A549 treated with CpdA at 1 μM for 4 hours (cell line): ENCODE measurements at places on chromosomes 7 and 10. TPM values are rescaled to one million over a fixed set of nuclear protein-coding genes. Genes with fewer than 3 reads are reported as not detected.

The TRIM50 gene
- total RNA-seq = not detected in 5 replicates

The ELN gene
- total RNA-seq = 0.07 to 0.13 TPM (median 0.09 TPM) in 4 of 5 replicates, not detected in the other

The ASB4 gene
- total RNA-seq = 0.10 to 0.44 TPM (median 0.23 TPM) in 5 replicates

The PPA1 gene
- total RNA-seq = 179 to 224 TPM (median 197 TPM) in 5 replicates

The BAG3 gene
- total RNA-seq = 111 to 166 TPM (median 144 TPM) in 5 replicates

The GPR15LG gene
- total RNA-seq = not detected in 5 replicates
